CD8-positive, alpha-beta memory T cell (primary cell): ENCODE measurements at places on chromosomes 12 and 14. TPM values are rescaled to one million over a fixed set of nuclear protein-coding genes. Genes with fewer than 3 reads are reported as not detected.

- peaks cover 31% of the 10 kb centered on the region for H3K36me3 ChIP-seq
- no peaks in the 10 kb centered on the region for H3K4me1 ChIP-seq
- no peaks in the 10 kb centered on the region for H3K27me3 ChIP-seq
- no peak overlapping the region for H3K27ac ChIP-seq
- no peak overlapping the region for H3K4me3 ChIP-seq
These were observed 20.9 kb downstream of the METAP2 start for GRCh38 chr12:95494888-95495287.

PIP4P1 gene
- total RNA-seq, result 29.5 TPM

DNA sequence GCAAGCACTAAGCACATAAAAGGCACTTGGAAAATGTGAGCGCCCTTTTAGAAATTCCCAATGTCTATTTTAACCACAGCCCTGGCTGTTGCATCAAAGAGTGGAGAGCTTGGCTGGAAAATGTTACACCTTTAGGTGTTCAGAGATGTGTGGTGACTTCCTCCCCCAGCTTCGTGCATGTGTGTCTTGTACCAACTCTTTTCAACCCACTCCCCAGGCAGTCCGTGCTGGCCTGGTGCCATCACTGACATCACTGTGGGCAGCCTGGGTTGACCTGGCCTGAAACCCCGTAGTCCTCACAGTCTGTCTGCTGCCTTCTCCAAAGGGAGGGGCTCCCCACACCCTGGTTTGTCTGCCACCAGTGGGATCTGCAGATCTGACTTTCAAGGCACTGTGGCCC is 101.8 kb downstream of the SCARB1 start:
- no peaks in the 10 kb centered on the region for H3K36me3 ChIP-seq
- H3K27ac ChIP-seq, result no peak overlapping the region
- no peak for DNase-seq
- no peaks in the 10 kb centered on the region for H3K4me1 ChIP-seq

GRCh38 chr12:82383930-82384552 is 25.7 kb downstream of the METTL25 start:
- no peaks in the 10 kb centered on the region for H3K27me3 ChIP-seq
- no peak overlapping the region for H3K4me3 ChIP-seq
- no peak overlapping the region for H3K27ac ChIP-seq
- H3K4me1 ChIP-seq, result no peaks in the 10 kb centered on the region
- DNase-seq, result no peak

GRCh38 chr14:21382095-21382494 is 1.7 kb downstream of the SUPT16H start:
- no peak overlapping the region for H3K27ac ChIP-seq
- H3K4me3 ChIP-seq, result no peak overlapping the region
- DNase-seq, result no peak
- H3K36me3 ChIP-seq, result no peaks in the 10 kb centered on the region

GRCh38 chr12:92503971-92504593 is 198.7 kb upstream of the PLEKHG7 start:
- no peak overlapping the region for H3K4me3 ChIP-seq
- peaks cover 27% of the 10 kb centered on the region for H3K4me1 ChIP-seq
- H3K27me3 ChIP-seq, result no peaks in the 10 kb centered on the region
- no peak overlapping the region for H3K27ac ChIP-seq
- DNase-seq, result no peak

GRCh38 chr12:2733493-2734355 is 61.0 kb upstream of the FKBP4 start:
- peaks cover 6% of the 10 kb centered on the region for H3K27me3 ChIP-seq
- DNase-seq, result no peak
- H3K4me3 ChIP-seq, result no peak overlapping the region
- no peaks in the 10 kb centered on the region for H3K36me3 ChIP-seq

- H3K27me3 ChIP-seq, result no peaks in the 10 kb centered on the region
- H3K36me3 ChIP-seq, result peaks cover 21% of the 10 kb centered on the region
- no peak overlapping the region for H3K27ac ChIP-seq
- DNase-seq, result no peak
- peaks cover 66% of the 10 kb centered on the region for H3K4me1 ChIP-seq
These were observed 9.9 kb downstream of the HELB start for GRCh38 chr12:66312189-66312588.

GRCh38 chr14:105181549-105182295 is 610 bp upstream of the NUDT14 start:
- H3K27ac ChIP-seq, result no peak overlapping the region
- no peak for DNase-seq
- H3K4me1 ChIP-seq, result peaks cover 20% of the 10 kb centered on the region
- H3K27me3 ChIP-seq, result no peaks in the 10 kb centered on the region

- no peaks in the 10 kb centered on the region for H3K27me3 ChIP-seq
- H3K36me3 ChIP-seq, result no peaks in the 10 kb centered on the region
- no peak overlapping the region for H3K27ac ChIP-seq
- no peak overlapping the region for H3K4me3 ChIP-seq
- no peak for DNase-seq
- H3K4me1 ChIP-seq, result no peaks in the 10 kb centered on the region
These were observed 51.4 kb upstream of the GARIN2 start for GRCh38 chr14:67137744-67138371.

DNA sequence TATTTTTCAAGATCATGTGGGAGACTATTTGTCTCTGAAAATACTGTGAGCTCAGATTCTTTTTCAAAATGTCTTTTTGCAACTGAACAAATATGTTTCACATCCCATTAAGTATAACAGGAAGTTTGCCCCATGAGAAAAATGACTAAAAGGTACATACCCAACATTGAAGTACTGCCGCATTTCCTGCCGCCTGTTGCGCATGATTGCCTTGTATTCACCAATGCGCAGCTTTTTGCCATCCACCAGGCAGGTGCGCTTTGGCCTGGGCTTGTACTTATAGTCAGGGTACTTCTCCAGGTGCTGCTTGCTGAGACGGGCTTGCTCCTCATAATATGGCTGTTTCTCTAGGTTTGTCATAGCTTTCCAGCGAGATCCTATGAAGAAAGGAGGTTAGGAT is 413.2 kb downstream of the SOX5 start:
- H3K36me3 ChIP-seq, result no peaks in the 10 kb centered on the region
- H3K4me3 ChIP-seq, result no peak overlapping the region
- H3K27me3 ChIP-seq, result no peaks in the 10 kb centered on the region
- DNase-seq, result no peak

DNA sequence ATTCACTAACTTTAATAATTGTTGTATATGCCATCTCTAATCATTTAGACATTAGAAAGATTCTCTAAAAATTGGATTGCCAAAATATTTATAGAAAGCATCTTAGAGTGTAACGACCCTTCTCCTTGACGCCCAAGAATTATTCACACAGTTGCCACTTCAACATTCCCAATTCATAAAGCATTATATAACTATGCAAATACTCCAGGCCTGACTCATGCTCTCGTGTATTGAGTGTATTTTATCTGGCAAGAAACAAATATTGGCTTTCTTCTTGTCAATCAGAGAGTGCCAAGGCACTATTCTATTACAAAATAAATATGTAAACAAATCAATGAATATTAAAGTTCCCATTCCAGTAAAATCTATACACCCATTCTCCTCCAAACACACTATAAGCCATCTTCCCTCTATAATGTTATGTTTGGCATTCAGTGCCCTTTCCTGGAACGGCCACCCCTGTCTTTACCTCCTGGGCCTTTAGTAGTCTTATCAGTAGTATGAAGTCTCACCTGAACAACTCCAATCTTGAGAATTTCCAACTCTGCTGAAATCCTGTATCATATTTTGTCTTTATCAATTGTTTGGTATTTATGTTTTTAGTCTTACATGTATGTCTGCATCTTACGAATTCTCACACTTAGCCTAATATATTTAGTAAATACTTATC is 182.6 kb downstream of the PIK3C2G start:
- no peak for DNase-seq
- H3K4me1 ChIP-seq, result no peaks in the 10 kb centered on the region
- no peaks in the 10 kb centered on the region for H3K27me3 ChIP-seq
- no peaks in the 10 kb centered on the region for H3K36me3 ChIP-seq

DNA sequence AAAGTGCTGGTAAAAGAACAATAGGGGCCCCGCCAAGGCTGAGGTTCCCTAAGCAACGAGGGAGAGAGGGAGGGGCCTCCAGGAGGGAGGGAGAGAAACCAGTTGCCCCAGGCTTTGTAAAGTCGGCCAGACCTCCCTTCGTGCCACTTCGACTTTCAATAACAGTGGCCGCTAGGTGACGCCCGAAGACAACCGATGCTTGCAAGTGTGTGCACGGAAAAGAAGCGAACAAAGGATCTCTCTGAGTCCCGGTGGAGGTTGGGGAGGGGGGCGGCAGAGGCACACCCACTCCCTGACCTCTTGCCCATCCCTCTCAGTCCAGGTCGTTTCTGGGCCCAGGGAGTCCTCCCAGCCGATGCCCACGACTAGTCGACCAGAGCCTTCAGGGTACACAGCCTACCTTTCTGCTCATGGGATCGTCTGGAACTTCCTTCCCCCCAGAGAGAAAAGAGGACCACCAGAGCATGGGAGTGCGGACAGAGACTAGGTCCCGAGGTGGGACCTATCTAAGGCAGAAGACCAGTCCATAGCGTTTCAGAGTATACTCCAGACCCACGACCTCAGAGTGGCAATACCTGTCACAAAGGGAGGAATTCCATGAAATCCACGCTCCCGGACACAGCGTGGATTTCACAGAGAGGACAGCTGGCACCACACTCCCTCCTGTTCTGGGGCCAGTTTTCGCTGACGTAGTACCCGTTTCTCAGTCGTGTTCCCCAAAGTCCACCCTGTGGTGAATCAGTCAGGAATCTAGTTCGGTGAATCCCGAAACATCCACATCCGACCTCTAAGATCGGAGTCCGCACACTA is 262.7 kb upstream of the ALG10B start:
- no peaks in the 10 kb centered on the region for H3K4me1 ChIP-seq
- no peak overlapping the region for H3K27ac ChIP-seq
- no peak for DNase-seq
- H3K36me3 ChIP-seq, result no peaks in the 10 kb centered on the region
- no peaks in the 10 kb centered on the region for H3K27me3 ChIP-seq

- H3K4me1 ChIP-seq, result no peaks in the 10 kb centered on the region
- H3K4me3 ChIP-seq, result no peak overlapping the region
- H3K36me3 ChIP-seq, result no peaks in the 10 kb centered on the region
- H3K27me3 ChIP-seq, result no peaks in the 10 kb centered on the region
- no peak overlapping the region for H3K27ac ChIP-seq
These were observed 198.2 kb downstream of the TSPAN9 start for GRCh38 chr12:3275171-3276041.

GRCh38 chr12:116456330-116457082 is 102.7 kb upstream of the MAP1LC3B2 start:
- no peaks in the 10 kb centered on the region for H3K36me3 ChIP-seq
- no peak overlapping the region for H3K4me3 ChIP-seq
- no peaks in the 10 kb centered on the region for H3K27me3 ChIP-seq

GRCh38 chr12:93167841-93168492 is 209.8 kb upstream of the NUDT4 start:
- no peaks in the 10 kb centered on the region for H3K4me1 ChIP-seq
- H3K4me3 ChIP-seq, result no peak overlapping the region
- H3K27ac ChIP-seq, result no peak overlapping the region
- H3K36me3 ChIP-seq, result no peaks in the 10 kb centered on the region

DNA sequence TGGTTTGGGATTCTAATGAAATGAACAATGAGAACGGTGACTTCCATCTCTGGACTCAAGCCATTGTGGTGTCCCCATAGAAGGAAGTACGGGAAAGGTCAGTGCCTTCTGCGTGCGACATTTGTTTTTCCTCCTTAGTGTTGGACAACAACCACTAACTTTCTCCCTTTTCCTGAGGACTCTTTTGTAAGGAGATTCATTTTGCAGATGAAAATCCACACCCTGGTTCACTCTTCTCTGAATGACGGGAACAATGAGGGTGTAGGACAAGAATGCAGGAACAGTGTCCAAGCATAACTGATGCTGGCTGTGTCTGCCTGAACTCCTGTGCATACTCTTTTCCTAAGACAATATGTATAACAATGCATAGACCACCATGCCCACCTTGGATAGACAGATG is 176.4 kb downstream of the STXBP6 start:
- H3K27me3 ChIP-seq, result no peaks in the 10 kb centered on the region
- no peaks in the 10 kb centered on the region for H3K4me1 ChIP-seq
- H3K27ac ChIP-seq, result no peak overlapping the region
- no peak for DNase-seq

- no peak overlapping the region for H3K27ac ChIP-seq
- H3K4me3 ChIP-seq, result no peak overlapping the region
- no peak for DNase-seq
- H3K36me3 ChIP-seq, result no peaks in the 10 kb centered on the region
- no peaks in the 10 kb centered on the region for H3K27me3 ChIP-seq
- H3K4me1 ChIP-seq, result no peaks in the 10 kb centered on the region
These were observed 83.4 kb downstream of the STXBP6 start for GRCh38 chr14:24966579-24966964.

CD69 gene
- total RNA-seq, result 66.8 TPM

DNA sequence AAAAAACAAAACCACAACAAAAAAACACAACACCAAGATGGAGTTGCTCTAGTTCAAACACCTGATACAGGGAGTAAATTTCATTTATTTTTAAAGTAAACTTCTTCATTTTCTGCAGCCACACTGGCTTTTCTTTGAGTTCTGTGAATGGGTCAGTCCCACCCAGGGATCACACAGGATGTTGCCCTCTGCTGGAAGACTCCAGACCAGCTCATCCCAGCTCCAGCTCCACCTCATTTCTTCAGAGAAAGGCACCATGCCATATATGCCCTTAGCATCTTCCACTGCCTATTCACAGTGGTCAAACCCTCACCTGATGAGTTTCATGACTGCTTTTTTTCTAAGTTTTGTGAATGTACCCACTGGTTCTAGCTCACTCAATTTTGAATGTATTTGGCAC is 8.0 kb downstream of the GLIPR1 start:
- no peak overlapping the region for H3K27ac ChIP-seq
- H3K4me1 ChIP-seq, result peaks cover 28% of the 10 kb centered on the region
- no peak overlapping the region for H3K4me3 ChIP-seq
- no peak for DNase-seq
- H3K36me3 ChIP-seq, result peaks cover 4% of the 10 kb centered on the region

GRCh38 chr12:69922999-69923398 is 98.0 kb downstream of the MYRFL start:
- H3K27ac ChIP-seq, result no peak overlapping the region
- no peak overlapping the region for H3K4me3 ChIP-seq
- no peaks in the 10 kb centered on the region for H3K27me3 ChIP-seq
- H3K36me3 ChIP-seq, result no peaks in the 10 kb centered on the region
